ENCODE measurements at places on chromosomes 6 and 20.
A peak's percentile ranks its signal among the peaks of the same experiment; 100 is the strongest.

- DNase-seq, result no peak
Measured at GRCh38 chr6:157845493-157846259, 22.6 kb downstream of the SNX9 start.

GRCh38 chr6:167079853-167080297 is 43.0 kb upstream of the CCR6 start:
- DNase-seq, result no peak

- peak; percentile 65 for DNase-seq
Measured at GRCh38 chr6:42378536-42378935, 73.2 kb downstream of the TRERF1 start.

- peak; percentile 87 for DNase-seq
Measured at GRCh38 chr6:52724406-52725121, 38.7 kb downstream of the GSTA2 start.

DNA sequence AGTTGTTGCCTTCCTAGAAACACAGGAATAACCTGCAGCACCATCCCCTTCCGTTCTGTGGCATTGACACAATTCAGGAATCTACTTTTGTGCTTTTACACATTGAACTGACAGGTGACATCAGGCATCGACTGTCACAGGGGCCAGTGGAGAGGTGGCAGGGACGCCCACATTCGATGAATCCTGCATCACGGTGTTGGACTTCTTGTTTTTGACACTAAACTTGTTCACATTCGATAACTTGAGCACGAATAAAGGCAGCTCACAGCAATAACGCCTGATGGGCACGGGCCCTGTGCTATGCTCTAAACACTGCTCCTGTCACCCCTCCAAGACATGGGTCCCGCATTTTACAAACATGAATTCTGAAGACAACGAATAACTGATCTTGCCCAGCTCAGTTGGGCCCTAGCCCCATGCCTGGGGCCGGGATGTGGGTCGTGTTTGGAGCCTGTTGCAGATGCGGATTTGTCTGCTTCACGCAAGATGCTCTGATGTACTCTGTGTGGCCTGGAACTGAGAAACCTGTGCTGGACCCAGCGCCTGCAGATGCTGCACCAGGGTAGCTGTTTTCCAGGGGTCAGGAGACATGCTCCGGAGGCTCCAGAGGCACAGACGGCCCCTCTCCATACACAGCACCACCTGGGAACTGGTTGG is 75.7 kb downstream of the TTLL2 start:
- DNase-seq, result no peak

DNA sequence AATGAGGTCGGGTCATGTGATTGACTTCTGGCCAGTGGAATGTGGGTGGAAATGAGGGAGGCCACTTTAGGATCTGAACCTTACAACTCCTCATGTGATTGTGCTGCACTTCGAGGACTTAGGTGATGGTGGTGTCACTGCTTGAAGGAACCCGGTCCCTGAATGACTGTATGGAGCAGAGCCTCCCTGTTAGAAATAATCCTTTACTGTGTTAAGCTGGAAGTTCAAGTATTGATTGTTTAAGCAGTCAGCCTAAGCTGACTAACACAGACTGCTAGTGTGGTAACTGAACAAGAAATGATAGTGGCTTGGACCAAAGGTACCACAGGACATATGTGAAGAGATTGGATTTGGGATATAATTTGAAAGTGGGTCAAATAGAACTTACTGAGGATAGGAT is 138.0 kb downstream of the OPN5 start:
- no peak for DNase-seq

GRCh38 chr6:96992343-96992730 is 67.8 kb downstream of the KLHL32 start:
- DNase-seq, result no peak

GRCh38 chr6:42236030-42236429 is 18.4 kb upstream of the MRPS10 start:
- DNase-seq, result no peak

DNA sequence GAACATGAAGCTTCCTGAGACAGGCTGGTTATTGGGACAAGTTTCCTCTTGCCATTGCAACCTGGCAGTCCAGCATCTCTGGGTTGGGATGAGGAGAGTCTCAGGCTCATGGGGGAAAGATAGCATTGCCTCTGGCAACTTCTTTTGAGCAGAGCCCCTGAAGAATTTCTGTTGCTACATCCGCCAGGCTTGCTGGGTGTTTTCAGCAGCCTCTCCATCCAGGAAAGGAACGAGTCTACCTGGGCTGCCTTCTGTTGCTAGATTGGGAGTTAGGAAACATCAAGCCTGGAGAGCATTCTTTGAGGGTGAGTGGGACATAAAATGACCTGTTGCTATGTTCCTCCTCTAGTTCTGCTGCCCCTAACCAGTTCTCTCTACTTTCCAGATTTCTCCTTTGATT is 313.5 kb downstream of the RFPL4B start:
- no peak for DNase-seq

- peak; percentile 67 for DNase-seq
Measured at GRCh38 chr6:143872201-143872600, 7.9 kb downstream of the ZC2HC1B start.

DNA sequence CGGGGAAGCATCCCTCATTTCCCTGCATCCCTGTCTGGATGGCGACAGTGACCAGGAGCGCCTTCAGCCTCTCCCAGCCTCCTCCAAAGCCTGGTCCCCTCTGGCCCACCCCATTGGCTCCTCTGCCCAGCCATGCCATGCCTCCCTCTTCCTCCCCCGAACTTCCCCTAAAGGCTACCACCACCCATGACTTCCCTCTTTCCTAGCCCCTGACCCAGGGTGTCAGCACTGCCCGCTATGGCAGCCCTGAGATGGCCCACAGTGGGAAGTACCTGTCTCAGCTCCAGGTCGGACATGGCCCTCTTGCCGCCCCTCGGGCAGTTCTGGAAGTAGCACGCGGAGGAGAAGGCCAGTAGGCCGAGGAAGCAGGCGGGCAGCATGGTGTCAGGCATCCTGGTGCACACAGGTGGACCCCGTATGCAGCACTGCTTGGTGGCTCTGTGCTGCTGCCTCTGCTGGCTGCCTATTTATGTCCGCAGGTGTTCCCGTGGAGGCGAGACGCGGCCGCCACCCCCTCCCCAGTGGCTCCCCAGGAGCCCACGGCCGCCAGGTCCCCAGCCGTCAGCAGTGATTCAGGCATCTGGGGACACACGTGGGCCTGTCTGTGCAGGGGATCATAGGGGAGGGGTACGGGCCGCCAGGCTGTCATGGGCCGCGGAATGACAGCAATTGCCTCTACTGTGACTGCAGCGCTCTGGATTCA is at the start of gene AVP:
AVP (minus strand) TSS at position 442 of the 703 bp plus-strand sequence; CDS start at position 392, 50 bp downstream.
- no peak for DNase-seq

DNA sequence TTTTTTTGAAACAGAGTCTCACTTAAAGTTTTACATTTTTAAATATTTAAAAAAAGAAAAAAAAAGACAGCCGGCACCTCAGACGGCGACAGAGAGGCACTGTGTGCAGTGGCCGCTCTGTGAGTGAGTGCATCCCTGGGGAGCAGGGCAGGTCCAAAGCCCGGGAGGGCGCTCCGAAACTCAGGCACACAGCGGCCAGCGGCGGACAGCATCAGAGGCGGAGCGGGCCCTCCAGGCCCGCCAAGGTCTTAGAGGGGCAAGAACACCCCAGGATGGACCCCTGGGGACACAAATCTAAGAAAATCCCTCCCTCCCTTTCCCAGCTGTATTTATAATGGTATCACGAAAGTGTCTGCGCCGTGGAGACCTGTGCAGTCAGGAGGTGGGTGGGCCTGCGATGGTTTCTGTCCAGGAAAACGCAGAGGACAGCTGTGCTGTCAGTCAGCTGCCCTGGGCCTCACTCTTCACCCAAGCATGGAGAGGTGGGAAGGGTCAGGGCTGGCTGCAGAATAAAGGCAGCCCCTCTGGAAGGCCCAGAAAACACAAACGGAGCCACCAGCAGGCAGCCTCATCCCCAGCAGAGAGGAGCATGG is 43.8 kb downstream of the TAF4 start:
- DNase-seq, result no peak

GRCh38 chr6:165487950-165488349 is 175.1 kb downstream of the PDE10A start:
- DNase-seq, result no peak

DNA sequence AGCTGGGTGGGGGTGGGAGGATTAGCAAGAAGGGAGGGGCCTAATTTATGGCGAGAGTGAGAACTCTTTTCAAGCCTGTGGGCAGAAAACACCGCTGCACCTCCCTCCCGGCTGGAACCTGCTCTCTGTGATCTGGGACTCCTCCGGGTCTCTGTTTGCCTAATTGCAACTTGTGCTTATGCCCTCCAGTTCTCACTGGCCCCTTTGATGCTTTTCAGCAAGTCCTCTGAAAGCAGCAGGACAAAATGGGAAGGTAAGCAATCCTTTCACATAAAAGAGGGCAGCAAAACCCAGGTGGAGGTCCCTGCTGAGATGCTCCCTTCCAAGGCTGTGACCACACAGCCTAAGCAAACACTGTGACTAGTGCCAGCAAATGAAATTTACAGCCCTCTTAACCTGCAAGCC is 523.0 kb upstream of the FLRT3 start:
- DNase-seq, result no peak

DNA sequence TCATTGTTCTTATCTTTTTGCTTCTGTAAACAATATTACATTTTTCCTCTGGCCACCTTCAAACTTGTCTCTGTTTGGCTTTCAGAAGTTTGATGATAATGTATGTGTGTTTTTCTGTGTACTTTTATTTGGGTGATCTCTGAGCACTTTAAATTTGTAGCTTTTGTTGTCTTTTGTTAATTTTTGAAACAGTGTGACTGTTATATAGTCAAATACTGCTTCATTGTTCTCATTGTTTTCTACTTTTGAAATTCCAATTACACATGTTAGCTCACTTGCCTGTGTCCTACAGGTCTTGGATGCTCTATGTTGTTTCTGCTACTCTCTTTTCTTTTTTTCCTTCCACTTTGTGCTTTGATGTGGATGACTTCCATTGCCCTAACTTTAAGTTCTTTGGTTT is 460.1 kb upstream of the KHDRBS2 start:
- DNase-seq, result no peak

DNA sequence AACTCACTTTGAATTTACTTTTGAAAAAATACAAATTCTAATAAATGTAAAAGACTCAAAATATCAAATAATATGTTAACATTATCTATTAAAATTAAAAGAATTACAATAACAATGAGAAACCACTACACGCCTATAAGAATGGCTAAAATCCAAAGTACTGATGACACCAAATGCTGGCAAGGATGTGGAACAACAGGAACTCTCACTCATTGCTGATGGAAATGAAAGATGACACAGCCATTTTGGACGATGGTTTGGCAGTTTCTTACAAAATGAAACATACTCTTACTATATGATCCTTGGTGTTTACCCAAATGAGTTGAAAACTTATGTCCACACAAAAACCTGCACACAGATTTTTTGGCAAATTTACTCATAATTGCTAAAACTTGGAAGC is 15.6 kb upstream of the STX11 start:
- DNase-seq, result no peak

DNA sequence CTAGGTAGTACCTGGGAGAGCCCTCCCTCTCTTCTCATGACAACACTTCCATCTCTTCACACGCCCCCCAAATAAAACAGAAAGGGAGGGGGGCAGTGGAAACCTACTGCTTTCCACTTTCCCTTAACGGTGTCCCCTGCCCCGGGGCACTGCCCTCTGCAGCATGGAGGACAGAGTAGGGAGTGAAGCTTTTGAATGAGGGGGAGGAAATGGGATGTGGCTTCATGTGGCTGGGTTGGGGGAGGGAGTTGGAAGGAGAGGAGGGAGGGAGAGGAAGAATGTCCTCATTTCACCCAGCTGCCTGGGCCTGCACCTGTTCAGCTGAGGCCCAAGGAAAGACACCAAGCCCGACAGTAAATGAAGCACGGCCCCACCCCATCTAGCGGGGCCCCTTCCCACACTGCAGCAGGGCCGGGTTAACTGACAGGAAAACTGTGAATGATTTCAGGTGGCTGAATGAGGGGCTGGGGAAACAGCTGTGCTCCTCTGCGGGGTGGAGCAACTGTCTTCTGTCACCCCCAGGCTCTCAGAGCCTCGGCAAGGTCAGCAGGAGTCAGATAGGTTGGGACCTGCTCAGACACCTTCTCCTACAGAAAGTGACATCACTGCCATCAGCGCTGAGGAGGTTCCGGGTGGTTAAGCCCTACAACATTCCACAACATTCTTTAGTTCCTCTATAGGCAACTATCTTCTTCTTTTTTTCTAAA is 40.0 kb upstream of the TAF8 start:
- peak; percentile 92 for DNase-seq

DNA sequence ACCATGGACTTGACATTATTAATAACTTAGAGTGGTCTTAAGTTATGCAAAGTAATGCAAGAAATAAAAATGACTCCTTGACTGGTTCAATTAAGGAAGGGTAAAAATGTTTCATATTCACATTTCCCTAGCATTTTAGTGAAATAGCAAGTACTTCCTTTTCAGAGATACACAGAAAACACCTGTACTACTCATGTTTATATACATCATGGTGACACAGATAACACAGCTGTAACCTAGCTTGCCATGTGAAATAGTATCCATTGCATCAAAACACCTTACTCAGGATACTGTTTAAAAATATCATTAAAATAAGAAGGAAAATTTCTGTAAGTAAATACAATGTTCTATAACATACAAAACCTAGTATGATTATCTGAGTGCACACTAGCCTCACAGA is 102.4 kb downstream of the AHI1 start:
- DNase-seq, result no peak

DNA sequence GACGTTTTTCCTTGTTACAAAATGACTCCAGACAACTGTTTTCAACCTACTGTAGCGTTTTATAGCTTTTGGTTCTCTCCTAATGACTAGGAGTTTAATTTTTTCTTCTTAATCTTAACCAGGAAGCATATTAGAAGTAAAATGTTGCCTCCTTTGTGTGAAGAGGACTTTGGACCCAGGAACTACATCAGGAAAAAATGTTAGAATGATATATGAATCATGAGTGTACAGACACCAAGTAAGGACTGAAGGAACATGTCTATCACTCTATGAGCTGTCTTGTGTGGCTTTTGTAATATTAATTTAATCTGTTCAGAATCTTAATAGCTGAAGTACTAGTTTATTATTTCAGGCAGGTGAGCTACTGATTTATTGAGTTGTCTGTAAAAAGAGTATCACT is 71.0 kb upstream of the MARCKS start:
- no peak for DNase-seq

DNA sequence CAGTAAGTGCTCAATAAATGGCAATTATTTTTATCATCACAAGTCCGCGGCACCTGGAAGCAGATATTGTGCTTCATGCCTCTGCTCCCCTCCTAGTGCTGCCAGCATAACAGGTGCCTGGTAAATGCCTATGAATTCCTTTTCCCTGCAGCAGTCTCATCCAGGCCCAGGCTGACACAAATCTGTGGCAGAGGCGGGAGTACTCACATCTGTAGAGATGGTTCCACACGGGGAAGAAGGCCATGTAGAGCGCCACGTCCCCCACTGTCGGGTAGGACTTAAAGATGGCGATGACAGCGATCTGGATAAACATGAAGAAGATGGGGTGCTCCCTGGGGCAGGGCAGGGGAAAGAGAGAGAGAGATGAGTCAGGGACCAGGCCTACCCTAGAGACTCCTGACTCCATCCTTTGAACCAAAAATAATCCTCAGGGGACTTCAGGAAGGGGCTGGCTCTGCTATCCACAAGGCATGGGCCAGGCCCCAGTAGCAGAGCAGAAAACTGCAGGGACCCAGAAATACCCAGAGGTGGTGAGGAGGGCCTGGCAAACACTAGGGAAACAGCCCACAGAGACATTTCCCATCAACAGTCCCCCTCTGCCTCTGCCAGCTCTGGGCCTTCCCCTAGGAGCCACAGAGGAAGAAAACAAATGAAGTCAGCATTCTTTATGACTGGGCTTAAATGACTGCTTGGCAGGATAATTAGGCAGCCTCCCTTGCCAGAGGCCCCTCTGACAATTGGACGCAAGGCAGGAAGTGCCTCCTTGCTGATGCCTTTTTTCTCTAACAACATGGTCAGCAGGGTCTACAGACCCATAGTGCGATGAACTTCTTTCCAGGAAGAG is 23.0 kb downstream of the MAP1LC3A start:
- no peak for DNase-seq

Data from OCI-M1 (cell line).